Colonic mucosa (tissue), 4 donors: ENCODE measurements at places on chromosomes 4 and X.

DNA sequence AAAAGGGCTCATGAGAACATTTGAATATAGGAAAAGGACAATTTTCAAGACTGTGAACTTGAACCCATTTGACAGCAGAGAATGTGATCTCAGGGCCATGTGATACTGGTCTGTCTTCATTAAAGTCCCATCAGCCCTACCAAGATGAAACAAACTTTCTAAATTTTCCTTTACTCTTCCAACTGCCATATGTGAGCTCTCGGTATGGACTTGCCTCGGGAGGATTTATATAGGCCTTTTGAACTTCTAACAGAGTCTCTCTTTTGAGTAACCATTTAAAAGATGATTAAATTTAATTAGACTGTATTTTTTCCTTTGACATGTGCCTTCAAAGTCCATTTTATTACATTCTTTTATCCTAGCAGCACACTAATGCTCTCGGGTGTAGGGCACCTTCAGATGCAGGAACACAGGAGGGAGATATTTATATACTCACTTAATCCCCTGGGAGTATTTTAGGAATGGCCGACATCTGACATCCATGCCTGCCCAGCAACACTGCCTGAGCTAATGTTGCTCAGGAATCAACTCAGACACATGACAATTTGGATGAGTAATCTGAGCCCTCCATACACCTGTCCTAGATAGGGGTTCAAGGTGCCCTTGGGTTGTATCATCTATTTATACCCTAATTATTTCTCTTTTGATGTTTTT lies 155.0 kb downstream of the SLC7A11 start:
- no peak for DNase-seq

GRCh38 chr4:133320576-133321170 lies 171.6 kb downstream of the PCDH10 start:
- DNase-seq = no peak

DNA sequence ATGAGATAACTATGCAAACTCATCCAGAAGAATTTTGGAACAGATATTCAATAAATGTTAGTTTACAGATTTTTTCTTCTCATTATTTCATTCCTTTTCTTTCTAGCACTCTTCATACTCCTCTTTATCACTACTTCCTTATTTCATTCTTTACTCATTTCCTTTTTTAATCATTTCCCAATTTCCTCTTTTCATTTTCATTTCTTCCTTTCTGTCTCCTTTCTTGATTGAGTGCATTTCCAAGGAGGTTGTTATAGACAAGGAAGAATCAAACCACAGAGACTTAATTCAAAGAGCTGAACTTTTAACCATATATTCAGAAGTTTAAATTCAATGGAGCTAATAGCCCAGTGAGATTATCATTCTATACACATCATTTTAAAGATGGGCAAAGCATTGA lies 600.7 kb downstream of the ARAP2 start:
- no peak for DNase-seq

DNA sequence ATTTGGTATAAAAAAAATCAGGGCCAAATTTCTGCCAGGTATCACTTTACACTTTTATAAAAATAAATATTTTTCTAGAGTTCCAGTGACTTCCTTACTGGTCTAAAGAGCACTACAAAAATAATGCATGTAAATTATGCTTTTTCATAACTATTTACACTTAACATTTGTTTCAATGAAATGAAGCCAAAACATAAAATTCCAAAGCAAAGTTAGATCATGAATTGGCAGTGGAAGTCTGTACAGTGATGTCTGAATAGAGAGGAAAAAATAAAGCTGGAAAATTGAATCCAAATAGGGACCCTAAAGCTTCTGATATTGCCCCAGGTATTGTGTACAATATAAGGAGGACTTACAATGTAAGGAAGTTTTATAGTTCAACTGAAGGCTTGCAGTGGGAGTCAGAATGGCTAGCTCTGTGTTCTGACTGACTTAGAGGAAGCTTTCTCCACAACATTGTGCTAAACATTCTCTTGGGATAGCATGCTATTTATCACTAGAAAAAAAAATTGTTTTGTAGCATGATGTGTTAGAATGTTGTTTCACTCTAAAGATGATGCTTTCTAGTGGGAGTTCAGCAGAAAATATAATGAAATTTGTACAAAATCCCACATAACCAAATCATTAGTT lies 288.2 kb upstream of the UGT8 start:
- no peak for DNase-seq

DNA sequence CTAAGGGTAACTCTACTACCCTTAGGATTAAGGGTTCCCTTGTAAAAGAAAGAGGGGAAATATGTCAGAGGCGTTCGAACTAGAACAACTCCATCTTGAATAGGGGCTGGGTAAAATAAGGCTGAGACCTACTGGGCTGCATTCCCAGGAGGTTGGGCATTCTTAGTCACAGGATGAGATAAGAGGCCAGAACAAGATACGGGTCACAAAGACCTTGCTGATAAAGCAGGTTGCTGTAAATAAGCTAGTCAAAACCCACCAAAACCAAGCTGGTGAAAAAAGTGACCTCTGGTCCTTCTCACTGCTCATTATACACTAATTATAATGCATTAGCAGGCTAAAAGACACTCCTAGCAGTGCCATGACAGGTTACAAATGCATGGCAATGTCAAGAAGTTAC lies 922.0 kb downstream of the DMD start:
- no peak for DNase-seq
